ENCODE measurements at places on chromosomes 6 and 20.

DNA sequence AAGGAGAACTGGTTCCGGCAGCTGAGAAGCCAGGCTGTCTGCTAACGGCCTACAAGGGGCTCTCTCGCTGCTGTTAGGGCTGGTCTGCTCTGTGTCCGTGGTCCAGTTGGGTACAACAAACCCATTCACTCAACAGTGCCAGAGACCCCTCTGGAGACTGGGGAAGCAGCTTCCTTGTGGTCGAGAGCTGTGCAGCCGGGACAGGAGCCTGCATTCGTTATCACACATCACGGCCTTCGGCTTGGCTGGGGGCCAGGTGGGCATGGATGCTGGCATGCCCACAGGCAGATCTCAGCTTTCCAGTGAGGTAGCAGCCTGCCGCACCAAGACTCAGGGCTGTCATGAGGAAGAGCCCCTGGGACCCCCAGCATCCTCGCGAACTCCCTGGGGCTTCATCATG is 124.7 kb downstream of the PREX1 start:
- DNase-seq = peak; percentile 29

GRCh38 chr20:45462711-45463509 is 6.6 kb upstream of the WFDC2 start:
- no peak for DNase-seq

- no peak for DNase-seq
These were observed 81.6 kb downstream of the MRPL14 start for GRCh38 chr6:44045672-44046015.

DNA sequence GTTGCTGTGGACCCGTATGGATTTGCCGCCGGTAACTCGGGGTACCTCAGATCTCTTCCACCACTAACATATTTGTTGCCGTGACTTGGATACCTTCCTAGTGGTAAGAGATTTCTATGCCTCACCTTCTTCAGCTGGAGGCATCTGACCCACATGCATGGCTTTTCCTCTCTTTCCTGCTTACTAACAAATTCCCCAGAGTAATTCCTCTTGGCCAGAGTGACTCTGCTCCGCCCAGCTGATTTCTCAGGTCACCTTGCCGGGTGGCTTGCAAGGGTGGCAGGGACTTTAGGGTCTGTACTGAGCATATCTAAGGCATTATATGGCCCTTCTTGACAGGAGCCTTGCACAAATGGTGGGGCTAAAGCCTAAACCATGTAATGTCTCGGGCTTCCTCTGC is 38.2 kb downstream of the FAM184A start:
- DNase-seq = no peak
